B cell (primary cell): ENCODE measurements at places on chromosomes 2 and 18.
A peak's percentile ranks its signal among the peaks of the same experiment; 100 is the strongest.

- peak; percentile 92 for DNase-seq
These were observed at the start of gene INPP5D for GRCh38 chr2:233059797-233060500. Gene INPP5D, plus strand, starts transcription at chr2:233060342. Its CDS starts 137 bp downstream, at chr2:233060479.

DNA sequence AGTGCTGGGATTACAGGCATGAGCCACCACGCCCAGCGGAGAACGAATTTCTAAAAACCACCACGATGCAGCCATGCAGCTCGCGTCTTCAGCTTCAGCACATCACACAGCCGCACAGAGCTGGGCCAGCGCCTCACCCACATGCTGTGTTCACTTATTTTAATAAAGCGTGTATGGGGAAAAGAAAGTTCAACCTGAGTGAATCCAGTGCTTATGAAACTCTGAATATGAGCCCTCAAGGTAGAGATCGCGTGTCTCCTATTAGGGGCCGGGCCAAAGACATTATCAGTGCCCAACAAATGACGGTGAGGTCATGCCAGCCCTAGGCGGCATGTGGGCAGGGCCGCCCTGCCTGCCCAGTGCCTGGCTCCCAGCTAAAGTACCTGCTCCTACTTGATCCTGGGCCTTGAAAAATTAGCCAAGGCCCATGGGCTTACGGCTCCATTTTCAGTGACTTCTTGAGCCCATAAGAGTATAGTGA is 44.3 kb downstream of the SPRED2 start:
- peak; percentile 46 for DNase-seq

DNA sequence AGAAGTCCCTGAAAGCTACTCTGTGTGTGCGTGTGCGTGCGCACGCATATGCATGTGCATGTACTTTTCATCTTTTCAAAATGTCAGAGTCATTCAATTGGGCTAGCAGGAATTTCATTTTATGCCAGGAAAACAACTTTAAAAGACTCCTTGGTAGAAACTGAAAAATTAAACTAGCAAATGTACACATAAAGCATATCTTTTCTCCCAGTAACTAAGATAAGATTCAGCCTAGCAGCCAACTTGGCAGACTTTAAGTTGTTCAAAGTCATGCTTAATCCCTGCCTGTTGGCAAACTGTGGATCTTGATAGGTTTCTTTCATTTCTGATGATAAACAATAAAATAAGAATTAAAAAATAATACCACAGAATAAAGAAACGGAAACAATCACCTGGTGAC is 1129.1 kb downstream of the LRP1B start:
- no peak for DNase-seq

GRCh38 chr2:57190007-57190406 is 856.6 kb upstream of the VRK2 start:
- DNase-seq, result no peak

- no peak for DNase-seq
These were observed 96.6 kb downstream of the TXNL1 start for GRCh38 chr18:56541793-56542192.

GRCh38 chr2:49914281-49914680 is 760.0 kb upstream of the FSHR start:
- no peak for DNase-seq

- no peak for DNase-seq
These were observed 762.0 kb upstream of the POU3F3 start for GRCh38 chr2:104091894-104092293.

GRCh38 chr2:159147690-159148089 is 138.8 kb downstream of the WDSUB1 start:
- no peak for DNase-seq

DNA sequence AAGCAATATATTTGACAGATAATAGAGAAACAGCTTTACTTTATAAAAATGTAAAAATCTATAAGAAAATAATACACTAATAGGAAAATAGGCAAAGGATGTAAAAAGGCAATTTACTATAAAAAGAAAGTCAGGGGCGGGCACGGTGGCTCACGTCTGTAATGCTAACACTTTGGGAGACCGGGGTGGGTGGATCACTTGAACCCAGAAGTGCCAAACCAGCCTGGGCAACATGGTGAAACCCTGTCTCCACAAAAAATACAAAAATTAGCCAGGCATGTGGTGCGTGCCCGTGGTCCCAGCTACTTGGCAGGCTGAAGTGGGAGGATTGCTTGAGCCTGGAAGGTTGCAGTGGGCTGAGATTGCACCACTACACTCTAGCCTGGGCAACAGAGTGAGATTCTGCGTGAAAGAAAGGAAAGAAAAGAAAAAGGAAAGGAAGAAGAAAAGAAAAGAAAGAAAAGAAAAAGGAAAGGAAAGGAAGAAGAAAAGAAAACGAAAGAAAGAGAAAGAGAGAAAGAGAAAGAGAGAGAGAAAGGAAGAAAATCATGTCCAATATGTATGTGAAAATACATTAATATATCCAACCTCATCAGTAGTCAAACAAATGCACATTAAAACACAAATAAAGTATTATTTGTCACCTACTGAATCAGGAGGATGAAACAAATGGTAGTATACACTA is 65.1 kb downstream of the ADD2 start:
- no peak for DNase-seq

DNA sequence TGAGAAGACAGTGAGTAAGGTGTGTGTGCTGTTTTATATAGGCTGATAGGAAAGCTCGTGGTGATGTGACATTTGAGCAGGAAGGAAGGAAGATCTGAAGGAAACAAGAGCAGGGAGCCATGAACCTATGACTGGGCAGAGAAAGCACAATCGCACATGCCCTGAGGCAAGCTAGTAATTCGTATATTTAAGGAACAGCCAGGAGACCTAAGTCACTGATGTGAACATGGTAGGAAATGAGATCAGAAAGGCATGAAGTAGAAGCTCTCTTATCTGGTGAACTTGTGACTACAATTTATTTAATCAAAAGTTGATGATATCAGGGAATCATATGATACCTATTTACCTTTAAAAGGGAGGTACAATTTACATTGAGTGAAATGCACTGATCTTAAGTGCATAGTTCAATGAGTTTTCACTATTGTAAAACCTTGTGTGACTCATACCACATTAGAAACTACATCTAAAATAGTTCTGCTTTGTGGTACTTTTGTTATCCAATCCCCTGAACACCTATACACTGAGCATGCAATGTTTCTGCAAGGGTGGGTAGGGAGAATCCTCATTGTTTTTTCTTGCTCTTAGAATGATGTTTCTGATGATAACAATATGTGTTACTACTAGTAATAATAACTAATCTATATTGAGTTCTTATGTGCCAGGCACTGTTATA is 67.5 kb downstream of the GALNT13 start:
- DNase-seq, result no peak

DNA sequence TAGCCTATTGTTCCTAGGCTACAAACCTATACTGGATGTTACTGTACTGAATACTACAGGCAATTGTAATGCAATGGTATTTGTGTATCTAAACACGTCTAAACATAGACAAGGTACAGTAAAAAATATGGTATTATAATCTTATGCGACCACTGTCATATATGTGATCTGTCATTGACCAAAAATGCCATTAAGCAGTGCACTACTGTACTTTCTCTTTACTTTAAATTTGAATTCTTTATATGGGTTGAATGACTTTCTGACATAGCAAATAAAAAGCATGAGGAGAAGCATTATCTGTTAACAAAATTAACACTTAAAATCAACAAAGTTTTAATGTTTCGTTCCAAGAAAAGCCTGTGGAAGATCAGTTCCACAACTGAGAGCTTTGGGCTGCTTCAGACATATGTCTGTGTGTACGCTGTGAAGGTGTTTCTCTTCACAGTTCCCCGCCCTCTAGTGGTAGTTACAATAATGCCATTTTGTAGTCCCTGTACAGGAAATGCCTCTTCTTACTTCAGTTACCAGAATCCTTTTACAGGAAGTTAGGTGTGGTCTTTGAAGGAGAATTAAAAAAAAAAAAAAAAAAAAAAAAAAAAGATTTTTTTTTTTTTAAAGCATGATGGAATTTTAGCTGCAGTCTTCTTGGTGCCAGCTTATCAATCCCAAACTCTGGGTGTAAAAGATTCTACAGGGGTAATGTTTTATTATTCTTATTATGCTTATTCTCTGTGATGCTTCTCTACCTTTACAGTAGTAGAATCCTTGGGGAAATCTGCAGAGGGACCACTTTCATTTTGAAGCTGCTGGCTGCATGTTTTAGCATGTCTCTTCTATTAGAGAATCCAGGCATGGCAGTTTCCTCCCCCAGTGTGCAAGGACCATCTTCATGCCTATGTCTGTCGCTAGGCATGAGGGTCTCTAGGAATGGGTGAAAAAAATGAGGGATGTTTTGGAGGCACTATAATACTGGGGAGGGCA is 54.5 kb downstream of the SCN2A start:
- DNase-seq, result peak; percentile 90

DNA sequence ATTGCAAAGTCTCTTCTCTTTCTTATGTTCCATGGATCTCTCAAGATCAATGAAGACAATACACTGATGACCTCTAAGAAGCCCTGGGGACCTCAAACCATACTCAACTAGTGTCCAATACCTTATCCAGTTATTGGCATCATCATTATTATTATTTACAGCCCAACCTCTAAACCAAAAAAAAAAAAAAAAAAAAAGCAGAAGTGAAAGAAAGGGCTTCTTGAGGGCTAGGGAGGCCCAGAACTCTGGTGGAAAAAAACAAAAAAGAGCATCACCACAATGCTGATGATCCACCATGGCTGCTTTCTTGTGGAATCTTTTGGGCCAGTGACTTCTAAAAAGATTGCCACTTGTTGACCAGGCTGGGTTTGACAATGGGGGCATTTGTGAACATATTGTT is 324.9 kb downstream of the LPIN1 start:
- peak; percentile 70 for DNase-seq
